Stimulated activated CD8-positive, alpha-beta memory T cell treated with anti-CD3 and anti-CD28 coated beads, Interleukin-4, amount 100 ng/mL, for 1 hour (primary cell): ENCODE measurements at places on chromosomes 12 and 14.

DNA sequence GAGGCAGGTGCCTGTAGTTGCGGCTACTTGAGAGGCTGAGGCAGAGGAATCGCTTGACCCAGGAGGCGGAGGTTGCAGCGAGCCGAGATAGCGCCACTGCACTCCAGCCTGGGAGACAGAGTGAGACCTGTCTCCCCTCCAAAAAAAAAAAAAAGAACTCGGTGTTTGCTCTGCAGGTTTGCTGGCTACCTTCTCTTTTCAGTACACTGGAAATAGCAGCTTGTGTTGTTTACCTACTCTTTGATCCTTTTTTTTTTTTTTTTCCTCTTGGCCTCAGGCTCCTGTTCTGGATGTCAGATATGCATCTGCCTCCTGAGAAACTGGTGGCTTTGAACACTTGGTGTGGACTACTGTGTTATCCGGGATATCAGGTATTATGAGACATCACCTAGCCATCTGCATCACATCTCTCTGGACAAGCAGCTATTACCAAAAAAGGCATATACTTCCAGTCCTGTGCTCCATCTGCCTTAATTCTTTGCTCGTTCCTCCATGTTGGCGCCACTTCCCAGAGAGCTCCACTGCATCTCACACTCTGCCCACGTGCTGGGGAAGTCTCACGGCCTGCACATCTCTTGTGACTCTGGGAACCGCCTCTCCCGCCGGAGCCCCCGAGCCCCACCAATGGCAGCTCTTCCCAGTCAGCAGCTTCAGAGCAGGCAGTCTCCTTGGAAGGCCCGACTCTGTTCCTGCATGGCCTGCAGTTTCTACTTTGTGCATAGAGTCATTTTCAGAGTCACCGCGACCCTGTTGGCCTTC lies 50.9 kb upstream of the TRAF3 start:
- no peak for DNase-seq

DNA sequence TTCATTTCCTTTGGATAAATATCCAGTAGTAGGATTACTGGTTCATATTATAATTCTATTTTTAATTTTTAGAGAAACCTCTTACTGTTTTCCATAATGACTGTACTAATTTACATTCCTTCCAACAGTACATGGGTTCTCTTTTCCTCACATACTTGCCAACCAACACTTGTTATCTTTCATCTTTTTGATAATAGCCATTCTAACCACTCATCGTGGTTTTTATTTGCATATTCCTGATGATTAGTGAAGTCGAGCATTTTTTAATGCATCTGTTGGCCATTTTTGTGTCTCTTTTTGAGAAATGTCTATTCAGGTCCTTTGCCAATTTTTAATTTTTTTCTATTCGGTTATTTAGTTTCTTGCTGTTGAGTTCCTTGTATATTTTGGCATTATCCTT lies 457.7 kb upstream of the PDE3A start:
- no peak for DNase-seq

- no peak for DNase-seq
Observed at GRCh38 chr14:53954551-53955228, 1.9 kb downstream of the BMP4 start.

DNA sequence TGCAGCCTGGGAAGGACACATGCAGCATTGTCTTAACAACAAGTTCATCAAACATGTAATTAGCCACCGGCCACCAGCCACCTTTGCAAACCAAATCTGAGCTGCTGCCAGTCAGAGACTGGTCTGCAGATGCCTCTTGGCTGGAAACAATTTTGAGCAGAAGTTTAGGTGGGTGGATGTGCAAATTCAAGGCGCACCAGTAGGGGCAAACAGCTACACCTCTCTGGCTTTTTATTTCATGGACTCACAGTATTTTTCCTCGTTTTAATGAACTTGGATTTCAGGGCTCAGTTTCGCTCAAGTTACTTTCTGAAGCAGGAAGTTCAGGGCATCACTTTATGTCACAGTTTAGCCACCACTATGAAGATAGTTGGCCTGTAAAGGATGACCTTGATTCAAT lies 94.3 kb downstream of the OTX2 start:
- DNase-seq, result no peak

- no peak for DNase-seq
Observed at GRCh38 chr12:30847259-30847658, 79.3 kb upstream of the TSPAN11 start.

- no peak for DNase-seq
Observed at GRCh38 chr12:67692966-67693365, 44.4 kb downstream of the DYRK2 start.

GRCh38 chr14:76920331-76921087 lies 94.3 kb downstream of the LRRC74A start:
- no peak for DNase-seq
